ENCODE measurements at places on chromosomes 1 and 21. TPM values are rescaled to one million over a fixed set of nuclear protein-coding genes. Genes with fewer than 3 reads are reported as not detected.
A peak's percentile ranks its signal among the peaks of the same experiment; 100 is the strongest.

DNA sequence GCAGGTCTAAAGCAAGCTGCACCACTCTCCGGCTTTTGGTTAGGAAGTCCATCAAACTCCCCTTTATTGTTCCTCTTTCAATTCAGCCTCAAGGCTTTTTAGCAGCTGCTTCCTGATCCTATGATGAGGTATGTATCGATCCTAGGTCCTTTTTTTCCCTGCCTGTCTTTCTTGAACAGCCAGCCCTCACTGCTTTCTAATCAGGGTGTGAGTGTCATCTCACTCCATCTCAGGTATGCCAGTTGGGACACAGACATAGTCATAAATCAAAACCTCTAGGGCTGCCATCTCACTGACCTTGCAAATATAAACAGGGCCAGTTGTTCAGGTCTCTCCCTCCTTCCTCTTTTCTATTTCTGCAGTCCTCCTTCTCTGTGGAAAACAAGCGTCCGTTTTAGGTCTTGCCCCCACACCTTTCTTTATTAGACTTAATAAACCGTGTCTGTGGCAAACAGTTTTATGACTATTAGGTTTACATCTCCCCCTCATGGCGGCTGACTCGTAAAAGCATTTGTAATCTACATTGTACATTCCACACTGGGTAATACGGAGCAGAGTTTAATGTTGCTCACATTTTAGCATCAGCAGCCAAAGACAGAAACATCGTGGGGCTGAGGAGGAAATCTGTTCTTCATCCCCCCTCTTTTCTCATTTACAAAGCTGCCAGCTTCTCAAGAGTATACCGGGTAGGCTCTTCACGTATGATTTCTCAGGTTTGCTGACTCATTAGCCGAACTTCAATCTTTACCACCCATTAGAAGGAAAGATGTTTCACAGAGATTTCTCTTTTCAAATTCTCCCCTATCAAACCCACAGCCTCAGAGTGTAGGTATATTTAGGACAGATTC lies 11.6 kb downstream of the STYXL2 start:
- no peak overlapping the region for H3K4me3 ChIP-seq
- peaks cover 29% of the 10 kb centered on the region for H3K4me1 ChIP-seq
- H3K27ac ChIP-seq: no peak overlapping the region
- no peak for DNase-seq
- H3K36me3 ChIP-seq: no peaks in the 10 kb centered on the region
- no peaks in the 10 kb centered on the region for H3K27me3 ChIP-seq

DNA sequence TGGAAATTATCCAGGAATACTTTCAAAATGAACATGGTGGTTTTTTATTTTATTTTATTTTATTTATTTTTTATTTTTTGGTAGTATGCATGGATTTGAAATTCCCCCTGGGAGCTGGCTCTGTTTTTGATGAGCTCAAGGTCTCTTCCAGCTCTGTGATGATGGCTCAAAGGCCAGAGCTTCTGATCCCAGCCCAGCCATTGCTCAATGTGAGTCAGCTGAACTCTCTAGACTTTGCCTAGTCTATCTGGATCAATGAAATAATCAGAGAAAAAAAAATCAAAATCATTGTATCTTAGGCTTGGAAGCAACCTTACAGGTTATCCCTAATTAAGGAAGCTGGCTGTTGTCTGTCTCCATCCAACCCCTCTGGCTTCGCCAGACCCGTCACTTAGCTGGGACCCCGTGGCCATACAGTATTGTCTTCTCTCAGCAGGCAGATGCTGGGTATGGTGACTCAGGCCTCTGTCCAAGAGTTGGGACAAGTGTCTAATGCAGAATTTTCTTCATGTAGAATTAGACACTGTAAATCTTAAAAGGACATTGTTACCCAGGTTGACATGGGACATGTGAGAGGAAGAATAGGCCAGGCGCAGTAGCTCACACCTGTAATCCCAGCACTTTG lies 90.2 kb upstream of the LPGAT1 start:
- no peaks in the 10 kb centered on the region for H3K36me3 ChIP-seq
- no peaks in the 10 kb centered on the region for H3K4me1 ChIP-seq
- H3K27ac ChIP-seq: no peak overlapping the region

GRCh38 chr1:64873576-64873975 lies 92.8 kb downstream of the JAK1 start:
- no peak overlapping the region for H3K27ac ChIP-seq
- no peaks in the 10 kb centered on the region for H3K27me3 ChIP-seq
- DNase-seq: no peak
- H3K4me3 ChIP-seq: no peak overlapping the region

DNA sequence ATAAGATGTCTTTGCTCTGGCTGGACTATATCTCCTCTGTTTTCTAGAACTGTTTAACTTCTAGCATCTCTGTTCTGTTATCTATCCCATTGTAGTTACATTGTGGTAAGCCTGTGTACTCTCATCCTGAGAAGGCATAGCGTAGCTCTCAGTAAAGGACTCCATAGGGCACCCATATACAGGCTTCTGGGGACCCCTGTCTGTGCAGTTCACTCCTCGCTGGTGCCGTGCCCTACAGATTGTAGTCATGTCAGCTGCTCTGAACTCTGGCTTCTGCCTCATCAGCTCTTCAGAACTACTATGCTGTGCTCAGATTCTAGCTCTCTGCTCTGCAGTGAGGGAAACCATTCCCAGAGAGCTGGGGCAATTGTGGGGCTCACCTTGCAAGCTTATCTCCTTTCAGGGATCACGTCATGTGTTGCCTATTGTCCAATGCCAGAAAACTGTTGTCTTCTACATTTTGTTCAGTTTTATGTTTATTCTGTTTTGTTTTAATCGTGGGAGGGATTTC lies 181.3 kb upstream of the USP24 start:
- H3K36me3 ChIP-seq: no peaks in the 10 kb centered on the region
- no peaks in the 10 kb centered on the region for H3K27me3 ChIP-seq
- no peak for DNase-seq
- no peak overlapping the region for H3K4me3 ChIP-seq
- no peaks in the 10 kb centered on the region for H3K4me1 ChIP-seq

- H3K27me3 ChIP-seq: no peaks in the 10 kb centered on the region
- no peaks in the 10 kb centered on the region for H3K36me3 ChIP-seq
- no peak for DNase-seq
- no peak overlapping the region for H3K27ac ChIP-seq
- no peak overlapping the region for H3K4me3 ChIP-seq
Observed at GRCh38 chr1:174413632-174414031, 34.1 kb upstream of the GPR52 start.

GRCh38 chr1:156726549-156727226 lies 1.6 kb upstream of the METTL25B start:
- peak overlapping the region; percentile 95 for H3K27ac ChIP-seq
- no peaks in the 10 kb centered on the region for H3K27me3 ChIP-seq
- peak overlapping the region; percentile 97 for H3K4me3 ChIP-seq
- H3K4me1 ChIP-seq: peaks cover 40% of the 10 kb centered on the region
- DNase-seq: no peak

DNA sequence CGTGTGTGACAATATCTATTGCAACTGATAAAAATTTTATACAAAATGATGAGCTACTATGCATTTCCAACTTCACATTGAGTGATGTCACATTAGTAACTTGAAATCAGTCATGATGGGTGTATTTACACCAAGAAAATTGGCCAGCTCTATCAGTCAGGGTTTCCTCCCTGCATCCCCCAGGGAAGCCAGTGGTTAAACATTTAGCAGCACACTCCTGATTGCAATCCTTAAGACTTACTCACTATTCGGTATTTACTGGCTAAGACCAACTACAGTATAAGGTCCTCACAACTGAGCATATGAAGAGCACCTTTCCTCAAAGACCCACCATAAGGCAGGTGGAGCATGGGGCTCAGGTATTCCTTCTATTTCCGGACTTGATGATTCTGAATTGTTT lies 41.3 kb upstream of the PTGFRN start:
- no peak overlapping the region for H3K4me3 ChIP-seq
- H3K4me1 ChIP-seq: no peaks in the 10 kb centered on the region
- H3K27ac ChIP-seq: no peak overlapping the region
- H3K36me3 ChIP-seq: no peaks in the 10 kb centered on the region
- no peaks in the 10 kb centered on the region for H3K27me3 ChIP-seq

GRCh38 chr1:107523061-107523460 lies 382.2 kb downstream of the NTNG1 start:
- H3K4me3 ChIP-seq: no peak overlapping the region
- H3K27me3 ChIP-seq: no peaks in the 10 kb centered on the region
- no peak overlapping the region for H3K27ac ChIP-seq
- no peak for DNase-seq
- no peaks in the 10 kb centered on the region for H3K4me1 ChIP-seq

GRCh38 chr1:32216566-32216965 lies 5.6 kb downstream of the TMEM234 start:
- no peaks in the 10 kb centered on the region for H3K27me3 ChIP-seq
- peak overlapping the region; percentile 59 for H3K27ac ChIP-seq
- peaks cover 18% of the 10 kb centered on the region for H3K4me1 ChIP-seq
- H3K4me3 ChIP-seq: no peak overlapping the region
- H3K36me3 ChIP-seq: peaks cover 24% of the 10 kb centered on the region

DNA sequence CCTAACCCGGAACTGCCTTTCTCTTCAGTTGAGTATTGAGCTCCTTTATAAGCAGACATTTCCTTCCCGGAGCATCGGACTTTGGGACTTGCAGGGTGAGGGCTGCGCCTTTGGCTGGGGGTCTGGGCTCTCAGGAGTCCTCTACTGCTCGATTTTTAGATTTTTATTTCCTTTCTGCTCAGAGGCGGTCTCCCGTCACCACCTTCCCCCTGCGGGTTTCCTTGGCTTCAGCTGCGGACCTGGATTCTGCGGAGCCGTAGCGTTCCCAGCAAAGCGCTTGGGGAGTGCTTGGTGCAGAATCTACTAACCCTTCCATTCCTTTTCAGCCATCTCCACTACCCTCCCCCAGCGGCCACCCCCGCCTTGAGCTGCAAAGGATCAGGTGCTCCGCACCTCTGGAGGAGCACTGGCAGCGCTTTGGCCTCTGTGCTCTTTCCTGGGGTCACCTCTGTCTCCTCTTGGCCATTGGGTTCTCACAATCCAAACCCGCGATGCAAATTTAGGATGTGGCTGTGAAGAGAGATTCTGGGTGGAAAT lies 3.7 kb downstream of the OLIG2 start:
- H3K4me3 ChIP-seq: peak overlapping the region; percentile 30
- peaks cover 42% of the 10 kb centered on the region for H3K27me3 ChIP-seq
- no peaks in the 10 kb centered on the region for H3K36me3 ChIP-seq
- no peak overlapping the region for H3K27ac ChIP-seq

GRCh38 chr1:23629708-23630290 lies 61.8 kb upstream of the RPL11 start:
- H3K36me3 ChIP-seq: no peaks in the 10 kb centered on the region
- no peaks in the 10 kb centered on the region for H3K4me1 ChIP-seq
- no peaks in the 10 kb centered on the region for H3K27me3 ChIP-seq
- DNase-seq: no peak
- H3K27ac ChIP-seq: peak overlapping the region; percentile 24

TAS1R1 gene
- polyA plus RNA-seq: not detected

PSRC1 gene
- polyA plus RNA-seq: not detected

NR5A2 gene
- polyA plus RNA-seq: not detected

PGLYRP3 gene
- not detected for polyA plus RNA-seq

RPTN gene
- polyA plus RNA-seq: not detected

ZNF687 gene
- 1.1 TPM for polyA plus RNA-seq

OR2M7 gene
- polyA plus RNA-seq: not detected

KAZN gene
- polyA plus RNA-seq: 0.20 TPM

Data from naive thymus-derived CD4-positive, alpha-beta T cell (primary cell).